ENCODE measurements at places on chromosomes 16 and 17.

- DNase-seq: no peak
Measured at GRCh38 chr17:40448213-40448638, 5.0 kb downstream of the IGFBP4 start.

DNA sequence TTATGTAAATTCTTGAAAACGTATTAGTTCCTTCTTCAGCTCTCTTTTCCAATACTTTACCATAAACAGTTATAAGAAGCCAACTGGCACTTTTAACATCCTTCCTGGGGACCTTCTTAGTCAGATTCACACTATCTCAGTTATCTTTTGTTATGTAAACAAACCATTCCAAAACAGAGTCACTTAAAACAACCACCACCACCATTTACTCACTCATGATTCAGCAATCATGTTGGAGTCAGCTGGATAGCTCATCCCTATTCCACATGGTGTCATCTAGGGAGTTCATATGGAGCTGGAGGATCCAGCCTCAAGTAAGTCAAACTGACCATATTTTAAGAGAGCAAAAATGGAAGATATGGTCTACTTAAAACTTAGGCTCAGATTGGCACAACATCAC is 240.3 kb upstream of the IRX3 start:
- DNase-seq: no peak

DNA sequence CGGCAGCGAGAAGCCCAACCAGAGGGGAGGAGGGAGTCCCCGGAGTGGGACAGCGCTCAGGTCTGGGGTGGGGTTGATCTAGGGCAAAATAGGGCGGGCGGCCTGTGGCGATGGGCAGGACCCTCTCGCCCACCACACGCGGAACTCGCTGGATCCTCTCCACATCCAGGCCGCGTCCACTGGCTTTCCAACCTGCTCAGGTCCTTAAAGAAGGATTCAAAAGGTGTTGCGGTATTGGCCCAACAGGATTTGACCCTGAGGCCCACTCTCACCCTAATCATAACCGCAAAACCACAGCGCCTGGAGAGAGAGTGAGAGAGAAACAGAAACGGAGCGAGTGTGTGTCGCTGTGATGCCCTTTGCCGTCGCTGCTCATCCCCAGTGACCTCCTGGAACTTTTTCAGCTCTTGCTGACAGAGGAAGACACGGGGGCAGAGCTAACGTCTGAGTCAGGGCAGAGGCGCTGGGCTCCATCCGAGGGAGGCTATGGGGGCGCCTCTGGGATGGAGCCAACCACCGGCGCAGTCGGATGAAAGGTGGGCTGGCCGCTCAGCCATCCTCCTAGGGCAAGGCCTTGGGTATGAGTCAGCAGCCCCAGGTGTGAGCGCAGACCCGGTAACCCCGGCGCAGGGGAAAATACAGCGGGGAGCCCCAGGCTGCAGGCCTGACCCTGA is 16.7 kb upstream of the OR1F1 start:
- no peak for DNase-seq

- DNase-seq: no peak
Measured at GRCh38 chr17:57755480-57756070, 10.5 kb upstream of the CCDC182 start.

DNA sequence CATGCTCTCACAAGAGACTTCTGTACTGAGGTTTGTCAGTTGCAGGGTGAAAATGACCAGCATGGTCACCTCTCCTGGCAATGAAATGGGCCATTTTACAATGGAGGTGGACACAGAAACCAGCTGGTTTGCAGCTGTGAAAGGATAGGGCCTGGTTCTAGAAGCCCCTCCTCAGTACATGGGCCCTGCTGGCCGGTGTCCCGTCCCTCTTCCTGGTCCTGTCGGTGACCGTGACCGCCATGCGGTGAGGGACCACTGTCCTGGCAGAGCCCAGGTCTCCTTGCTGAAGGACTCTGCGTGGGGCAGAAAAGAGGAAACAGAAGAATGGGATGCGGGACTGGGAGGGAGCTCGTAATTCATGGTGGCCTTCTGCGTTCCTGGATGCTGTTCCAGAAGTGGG is 76.0 kb upstream of the ZNF423 start:
- DNase-seq: no peak

DNA sequence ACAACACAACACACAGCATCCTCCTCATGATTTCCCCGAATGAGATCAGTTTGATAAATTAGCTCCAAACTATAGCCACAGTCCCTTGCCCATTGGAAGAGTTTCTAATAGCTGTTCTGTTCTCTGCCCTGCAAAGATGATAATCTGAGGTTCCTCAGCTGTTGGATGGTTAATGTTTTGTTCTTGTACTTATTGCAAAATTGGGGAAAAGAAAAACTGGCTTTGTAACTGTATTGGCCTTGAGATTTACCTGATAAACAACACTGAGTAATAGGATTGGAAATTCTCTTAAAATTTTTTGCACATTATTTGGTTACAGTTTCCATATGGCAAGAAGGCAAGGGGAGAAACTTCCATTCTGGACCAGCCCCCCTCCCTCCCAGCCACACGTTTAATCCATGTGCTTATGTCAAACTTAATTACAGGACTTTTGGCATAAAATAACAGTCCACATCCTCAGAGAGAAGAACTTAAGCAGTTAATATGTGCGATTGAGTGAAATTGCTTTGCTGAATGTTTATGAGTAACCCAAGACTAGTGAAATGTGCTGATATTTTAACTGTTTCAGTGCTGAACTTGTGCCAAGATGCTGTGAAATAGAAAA is 119.1 kb upstream of the ZFHX3 start:
- DNase-seq: no peak

- no peak for DNase-seq
Measured at GRCh38 chr16:23650674-23651416, 9.6 kb downstream of the DCTN5 start.

DNA sequence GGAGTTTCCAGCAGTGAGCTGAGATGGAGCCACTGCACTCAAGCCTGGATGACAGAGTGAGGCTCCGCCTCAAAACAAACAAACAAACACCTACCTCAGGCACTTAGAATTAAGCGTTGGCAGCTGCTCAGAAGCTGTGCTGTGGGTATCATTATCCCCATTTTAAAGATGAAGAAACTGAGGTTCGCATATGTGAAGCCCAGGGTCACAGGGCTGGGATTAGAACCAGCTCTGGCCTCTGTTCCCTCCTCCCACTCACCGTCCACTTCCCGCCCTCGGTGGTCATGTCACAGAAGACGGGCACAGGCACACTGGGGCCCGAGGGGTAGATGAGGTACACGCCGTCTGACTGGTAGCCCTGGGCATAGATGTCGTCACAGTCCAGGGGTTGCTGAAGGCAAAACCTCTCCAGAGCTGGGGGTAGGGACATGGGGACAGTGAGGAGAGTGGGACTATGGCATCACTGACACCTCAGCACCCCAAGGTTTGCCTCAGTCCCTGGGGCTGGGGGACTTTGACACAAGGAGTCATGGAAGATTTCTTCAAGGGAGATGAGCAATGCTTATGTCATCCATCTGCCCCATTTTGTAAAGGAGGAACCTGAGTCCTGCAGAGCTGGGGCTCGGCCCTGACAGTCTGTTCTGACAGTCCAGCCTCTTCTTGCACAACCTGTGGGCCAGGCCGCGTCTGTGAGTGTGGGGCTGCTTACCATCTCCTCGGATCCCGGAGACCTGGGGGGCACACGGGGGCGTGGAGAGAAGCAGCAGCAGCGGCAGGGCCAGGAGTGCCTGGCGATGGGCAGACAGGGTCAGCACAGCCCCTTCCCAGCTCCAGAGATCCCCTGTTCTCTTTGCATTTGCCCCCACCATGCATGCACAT is 700 bp downstream of the MFAP4 start:
- DNase-seq: no peak

- DNase-seq: no peak
Measured at GRCh38 chr17:31857920-31858641, 963 bp downstream of the COPRS start.

- DNase-seq: no peak
Measured at GRCh38 chr16:68700120-68700519, 37.0 kb upstream of the CDH1 start.

- DNase-seq: no peak
Measured at GRCh38 chr16:72860726-72861562, 187.0 kb downstream of the ZFHX3 start.

- DNase-seq: no peak
Measured at GRCh38 chr17:73293480-73293911, 18.3 kb downstream of the CDC42EP4 start.

GRCh38 chr16:89969741-89970410 is 21.3 kb downstream of the DEF8 start:
- no peak for DNase-seq

- no peak for DNase-seq
Measured at GRCh38 chr16:25093208-25094061, 18.1 kb upstream of the LCMT1 start.

DNA sequence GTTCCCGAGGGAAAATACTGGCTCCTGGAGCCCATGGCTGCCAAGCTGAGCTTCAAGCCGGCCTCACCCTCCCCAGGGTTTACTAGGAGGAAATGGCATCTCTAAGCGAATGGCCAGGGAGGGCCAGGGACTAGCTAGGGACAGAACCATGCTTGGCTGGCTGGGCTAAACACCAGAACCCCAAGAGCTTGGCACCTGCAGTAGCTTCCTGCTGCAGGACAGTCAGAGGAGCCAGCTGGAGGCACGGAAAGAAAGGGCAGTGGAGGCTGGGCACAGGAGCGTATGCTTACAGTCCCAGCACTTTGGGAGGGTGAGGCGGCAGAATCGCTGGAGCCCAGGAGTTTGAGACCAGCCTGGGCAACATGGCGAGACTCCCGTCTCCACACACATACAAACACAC is 33.7 kb downstream of the PEMT start:
- DNase-seq: no peak

DNA sequence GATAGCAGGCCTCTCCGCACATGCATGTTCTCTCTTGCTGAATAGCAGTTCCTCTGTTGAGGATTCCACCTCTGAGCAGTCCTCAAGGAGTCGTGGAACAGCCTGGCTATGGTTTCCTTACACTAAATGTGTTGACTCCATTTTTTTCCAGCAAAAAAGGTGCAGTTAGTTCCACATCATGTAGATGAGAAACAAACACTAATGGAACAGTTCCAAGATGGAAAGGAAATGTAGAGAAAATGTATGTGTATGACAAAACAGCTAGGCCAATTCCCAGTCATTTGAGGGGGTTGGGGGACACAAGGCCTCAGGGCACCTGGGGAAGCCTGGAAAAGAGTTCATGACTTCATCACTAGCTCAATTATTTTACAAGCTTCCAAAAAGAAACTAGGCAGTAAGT is 90.0 kb downstream of the CFDP1 start:
- no peak for DNase-seq

GRCh38 chr17:79745641-79746105 is 14.9 kb downstream of the ENPP7 start:
- no peak for DNase-seq

DNA sequence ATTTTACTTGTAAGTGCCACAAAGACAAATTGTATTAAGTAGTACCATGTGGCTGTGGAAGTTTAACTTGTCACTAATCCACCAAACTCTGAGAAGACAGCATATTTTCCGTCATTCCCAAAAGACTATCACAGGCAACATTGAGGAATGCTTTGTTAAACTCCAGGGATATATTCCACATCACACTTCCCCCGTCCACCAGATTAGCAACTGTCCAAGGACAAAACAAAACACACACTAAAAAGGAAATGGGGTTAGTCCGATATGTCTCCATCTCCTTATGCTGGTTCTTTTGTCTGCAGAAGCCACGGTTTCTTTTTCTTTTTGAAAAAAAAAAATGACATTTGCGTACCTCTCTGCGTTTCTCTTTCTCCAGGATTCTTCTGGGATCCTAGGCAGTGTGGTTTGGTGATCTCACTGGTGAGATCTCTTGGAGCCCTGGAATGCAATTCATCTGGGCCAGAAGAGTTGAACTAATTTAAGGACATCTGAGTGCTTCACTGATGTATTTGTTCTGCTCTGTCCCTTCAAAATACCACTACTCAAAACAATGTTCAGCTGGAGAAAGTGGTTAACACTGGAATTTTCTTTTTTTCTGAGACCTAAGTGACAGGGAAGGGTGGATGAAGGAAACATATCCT is 40.6 kb downstream of the PRKCB start:
- DNase-seq: no peak

- DNase-seq: no peak
Measured at GRCh38 chr16:86553356-86553755, 1.7 kb downstream of the MTHFSD start.
